ENCODE measurements at places on chromosomes 2 and 18.

DNA sequence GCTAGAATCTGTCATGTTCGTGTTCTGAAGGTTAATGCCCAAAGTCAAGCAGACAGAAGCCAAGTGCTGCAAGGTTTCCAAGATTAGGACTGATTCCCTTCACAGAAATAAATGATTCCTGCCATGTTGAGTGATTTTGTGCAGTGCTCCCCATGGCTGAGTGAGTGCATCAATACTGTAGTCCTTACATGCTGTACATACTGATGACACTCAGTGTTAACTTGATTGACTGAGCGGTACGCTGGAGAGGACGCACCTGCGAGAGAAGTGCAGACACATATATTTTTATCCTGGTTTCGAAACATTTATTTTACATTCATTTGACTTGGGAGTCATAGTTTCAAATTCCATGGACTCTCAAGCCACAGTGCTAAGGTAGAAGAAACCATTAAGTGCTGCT is 92.0 kb downstream of the ASXL3 start:
- DNase-seq, result peak; percentile 33

DNA sequence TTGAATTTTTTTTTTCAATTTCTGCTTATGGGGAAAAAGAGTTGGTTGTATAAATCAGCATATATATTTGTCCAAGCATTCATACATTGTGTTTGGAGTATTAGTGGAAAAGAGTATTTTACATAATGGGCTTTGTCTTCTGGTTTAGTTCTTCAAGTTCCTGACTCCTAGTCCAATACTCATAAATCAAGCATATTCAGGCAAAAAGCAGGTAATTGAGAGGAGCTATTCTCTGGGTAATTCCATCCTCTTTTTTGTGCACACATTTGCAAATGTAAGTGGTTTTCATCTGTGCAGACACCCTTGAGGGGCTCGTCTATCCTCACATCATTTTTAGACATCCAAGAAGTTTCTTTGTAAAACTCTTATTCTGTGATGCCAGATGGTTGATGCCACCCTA is 337.2 kb downstream of the ARHGAP15 start:
- DNase-seq, result no peak

- no peak for DNase-seq
These were observed 98.0 kb downstream of the KCTD18 start for GRCh38 chr2:200411831-200412230.

GRCh38 chr2:130354139-130354428 is 1.8 kb upstream of the PTPN18 start:
- no peak for DNase-seq

- DNase-seq, result no peak
These were observed 45.3 kb upstream of the TANC1 start for GRCh38 chr2:158923180-158923594.

DNA sequence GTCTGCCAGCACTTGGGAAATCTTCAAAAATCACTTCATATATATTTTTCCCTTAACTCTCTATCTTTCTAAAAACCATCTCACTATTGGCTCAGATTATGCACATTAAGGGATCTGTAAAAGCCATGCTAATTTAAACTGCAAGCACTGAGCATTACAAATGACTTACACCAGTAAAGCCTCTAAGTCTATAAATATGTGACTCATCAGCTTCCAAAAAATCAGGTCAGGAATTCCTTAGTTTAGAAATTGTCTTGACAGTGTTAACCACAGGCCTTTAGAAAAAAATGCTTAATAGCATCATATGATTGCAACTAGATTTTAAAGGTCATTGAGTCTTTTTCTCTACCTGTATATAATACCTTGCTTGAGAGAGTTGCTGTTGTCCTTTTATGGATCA is 1113.6 kb upstream of the PIK3C3 start:
- no peak for DNase-seq

DNA sequence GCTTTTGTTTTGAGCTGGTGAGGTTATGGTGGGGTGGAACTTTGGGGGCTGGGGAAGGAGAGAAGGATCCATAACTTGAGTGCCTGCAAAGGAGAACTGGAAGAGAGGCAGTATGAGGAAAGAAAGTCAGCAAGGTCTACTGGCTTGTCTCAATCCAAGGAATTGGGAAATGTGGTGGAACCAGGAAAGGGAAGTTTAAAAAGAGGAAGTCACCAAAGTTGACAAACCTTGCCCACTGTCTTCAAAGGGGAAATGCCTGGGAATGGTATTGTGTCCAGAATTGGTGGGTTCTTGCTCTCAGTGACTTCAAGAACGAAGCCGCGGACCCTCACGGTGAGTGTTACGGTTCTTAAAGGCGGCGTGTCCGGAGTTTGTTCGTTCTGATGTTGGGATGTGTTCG is 304.1 kb upstream of the FAM98A start:
- DNase-seq, result no peak

- no peak for DNase-seq
These were observed 505.4 kb upstream of the MYT1L start for GRCh38 chr2:2836343-2837070.

DNA sequence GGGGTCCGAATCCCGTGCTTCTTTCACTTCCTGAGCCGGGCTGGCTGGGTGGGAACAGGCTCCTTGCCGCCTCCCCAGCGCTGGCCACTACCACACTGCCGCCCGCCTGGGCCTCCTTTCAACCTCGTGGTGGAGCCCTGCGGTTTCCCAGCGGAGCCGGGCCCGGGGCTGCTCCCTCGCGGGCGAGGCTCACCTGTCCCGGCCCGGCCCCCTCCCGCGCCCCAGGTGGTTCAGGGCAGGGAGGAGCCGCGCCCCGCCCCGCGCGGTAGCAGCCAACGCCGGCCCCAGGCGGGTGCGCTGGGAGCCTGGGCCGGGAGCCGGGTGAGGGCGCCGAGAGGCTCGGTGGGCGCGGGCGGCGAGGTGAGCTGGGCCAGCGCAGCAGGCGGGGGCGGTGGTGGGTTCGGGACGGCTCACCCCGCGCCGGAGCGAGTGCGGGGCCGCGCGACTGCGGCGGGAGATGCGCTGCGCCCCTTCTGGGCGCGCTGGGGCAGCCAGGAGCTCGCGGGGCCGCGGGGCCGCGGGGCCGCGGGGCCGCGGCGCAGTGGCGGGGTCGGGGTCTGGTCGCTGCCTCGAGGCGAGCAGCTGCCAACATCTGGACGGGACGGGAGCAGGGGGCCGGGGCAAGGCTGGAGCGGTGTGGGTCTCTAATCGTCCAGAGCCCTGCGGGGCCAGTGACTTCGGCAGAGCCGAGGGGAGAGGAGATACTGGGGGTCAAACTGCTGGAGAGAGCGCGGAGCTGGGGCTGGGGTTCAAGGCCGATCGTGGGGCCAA is at the start of gene LYPD6B:
TSS of gene LYPD6B (plus strand) at position 258 of the 771 bp plus-strand sequence. CDS start 92,250 bp downstream, outside the sequence.
- no peak for DNase-seq

DNA sequence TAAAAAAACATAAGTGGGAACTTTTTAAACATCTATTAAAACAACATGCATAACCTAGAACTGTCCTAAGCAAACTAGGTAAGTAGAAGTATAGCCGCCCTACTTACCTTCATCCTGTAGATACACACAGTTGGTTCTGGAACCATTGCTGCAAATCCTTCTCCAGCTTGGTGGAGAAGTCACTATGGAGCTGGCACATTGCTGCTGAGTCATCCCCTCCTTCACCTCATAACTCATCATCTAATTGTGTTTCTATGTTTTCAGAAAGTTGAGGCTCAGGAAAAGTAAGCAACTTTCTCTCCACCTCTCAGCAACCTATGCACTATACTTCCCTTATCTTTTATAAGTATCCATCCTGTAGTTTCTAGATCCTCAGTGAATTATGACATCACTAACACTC is 269.8 kb upstream of the MMADHC start:
- DNase-seq, result no peak

DNA sequence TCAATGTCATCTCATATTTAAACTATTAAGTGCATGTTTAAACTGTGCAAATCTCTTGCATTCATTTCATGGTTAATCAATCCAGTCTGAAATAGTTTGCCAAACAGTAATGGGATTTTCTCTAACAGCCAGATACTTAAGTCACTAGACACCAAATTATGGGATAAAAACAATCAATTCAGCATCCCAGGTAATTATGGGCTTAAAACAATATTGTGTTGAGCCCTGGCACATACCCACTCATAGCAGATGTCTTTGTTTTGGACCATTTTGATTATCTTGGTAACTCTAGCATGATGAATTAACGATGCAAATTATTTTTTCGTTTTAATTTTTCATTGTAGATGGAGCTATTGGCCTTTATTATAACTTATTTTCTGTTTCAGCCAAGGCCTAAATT is 118.5 kb upstream of the CD302 start:
- no peak for DNase-seq

DNA sequence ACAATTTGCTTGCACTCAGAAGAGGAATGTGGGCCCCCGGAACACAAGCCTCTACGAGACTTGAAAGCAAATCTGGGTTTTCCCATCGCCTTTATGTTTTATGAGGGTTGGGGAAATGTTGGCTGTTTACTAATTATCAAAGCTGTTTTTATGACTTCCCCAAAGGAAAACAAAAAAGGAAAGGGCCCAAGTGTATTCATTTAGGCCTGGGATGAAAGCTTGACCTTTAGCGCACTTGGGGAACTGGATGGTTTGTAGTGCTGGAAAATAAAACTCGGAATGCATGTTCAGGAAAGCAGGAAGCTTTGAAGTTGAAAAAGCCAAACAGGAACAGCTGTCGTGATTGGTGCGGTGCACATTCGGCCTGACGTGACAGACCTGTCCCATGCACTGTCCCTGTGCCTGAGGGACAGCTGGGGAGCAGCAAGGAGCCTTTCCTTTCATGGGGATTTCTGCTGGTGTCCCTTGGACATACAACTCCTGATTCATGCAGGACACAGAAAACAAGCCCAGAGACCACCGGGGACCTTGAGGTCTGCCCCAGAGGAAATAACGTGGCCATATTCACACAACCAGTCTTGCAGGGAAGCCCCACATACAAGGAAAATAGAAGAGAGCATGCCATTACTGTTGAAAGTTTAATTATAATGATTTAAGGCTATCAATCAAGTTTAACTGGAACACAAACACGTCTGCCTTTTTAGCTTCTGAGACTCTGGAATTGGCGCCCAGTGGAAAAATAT is 169.7 kb upstream of the APCDD1 start:
- DNase-seq, result peak; percentile 10

- no peak for DNase-seq
These were observed 48.6 kb downstream of the EML6 start for GRCh38 chr2:54772110-54772509.

DNA sequence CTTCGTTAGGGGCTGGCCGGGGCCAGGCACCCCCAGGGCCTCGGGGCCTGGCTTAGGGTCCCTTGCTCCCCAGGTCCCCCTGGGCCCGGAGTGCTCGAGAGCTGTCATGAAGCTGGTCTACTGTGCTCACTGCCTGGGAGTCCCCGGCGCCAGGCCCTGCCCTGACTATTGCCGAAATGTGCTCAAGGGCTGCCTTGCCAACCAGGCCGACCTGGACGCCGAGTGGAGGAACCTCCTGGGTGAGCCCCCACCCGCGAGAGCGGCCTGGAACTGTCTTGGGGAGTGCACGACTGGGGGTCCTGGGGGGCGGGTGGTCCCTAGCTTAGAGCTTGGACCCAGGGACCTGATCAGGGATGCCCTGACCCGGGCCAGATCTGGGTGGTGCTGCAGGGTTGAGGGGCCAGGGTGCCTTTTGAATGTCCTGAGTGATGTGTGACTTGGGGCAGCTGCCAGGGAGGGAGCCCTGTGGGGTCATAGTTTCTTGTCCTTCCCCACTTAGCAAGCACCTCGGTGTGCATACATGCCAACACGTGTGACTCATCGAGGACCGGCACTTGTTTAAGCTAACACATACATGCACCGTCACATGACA is 27.9 kb downstream of the GPC1 start:
- DNase-seq, result no peak

- no peak for DNase-seq
These were observed 296.2 kb upstream of the SMIM21 start for GRCh38 chr18:75723521-75724340.

- DNase-seq, result no peak
These were observed 171.2 kb downstream of the ANTXR1 start for GRCh38 chr2:69184224-69184623.

DNA sequence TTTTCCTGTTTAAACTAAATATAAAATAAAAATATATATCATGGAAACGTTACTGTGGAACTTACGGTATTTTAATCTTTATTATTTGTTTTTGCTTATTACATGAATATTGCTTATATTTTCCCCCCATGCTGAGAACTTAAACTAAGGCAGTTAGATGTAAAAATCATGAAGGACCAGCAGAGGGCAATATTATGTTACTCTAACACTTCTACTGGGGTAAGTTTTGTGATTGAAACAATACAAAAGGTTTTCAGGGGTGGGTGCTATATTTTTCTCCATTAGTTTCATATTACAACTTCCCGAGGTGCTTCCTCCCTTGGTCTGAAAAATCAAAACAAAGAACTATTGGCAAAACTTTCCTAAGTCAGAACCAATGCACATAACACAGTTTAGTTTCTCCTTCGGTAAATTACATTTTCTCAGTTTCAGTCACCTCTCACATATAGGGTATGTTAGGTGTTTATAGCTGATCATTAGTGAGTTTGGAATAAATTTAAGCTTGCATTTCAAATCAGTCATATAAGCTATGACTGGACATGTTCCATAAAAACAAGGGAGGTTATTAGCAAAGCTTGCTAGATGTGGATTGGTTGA is 54.8 kb downstream of the ZNF407 start:
- DNase-seq, result peak; percentile 41

DNA sequence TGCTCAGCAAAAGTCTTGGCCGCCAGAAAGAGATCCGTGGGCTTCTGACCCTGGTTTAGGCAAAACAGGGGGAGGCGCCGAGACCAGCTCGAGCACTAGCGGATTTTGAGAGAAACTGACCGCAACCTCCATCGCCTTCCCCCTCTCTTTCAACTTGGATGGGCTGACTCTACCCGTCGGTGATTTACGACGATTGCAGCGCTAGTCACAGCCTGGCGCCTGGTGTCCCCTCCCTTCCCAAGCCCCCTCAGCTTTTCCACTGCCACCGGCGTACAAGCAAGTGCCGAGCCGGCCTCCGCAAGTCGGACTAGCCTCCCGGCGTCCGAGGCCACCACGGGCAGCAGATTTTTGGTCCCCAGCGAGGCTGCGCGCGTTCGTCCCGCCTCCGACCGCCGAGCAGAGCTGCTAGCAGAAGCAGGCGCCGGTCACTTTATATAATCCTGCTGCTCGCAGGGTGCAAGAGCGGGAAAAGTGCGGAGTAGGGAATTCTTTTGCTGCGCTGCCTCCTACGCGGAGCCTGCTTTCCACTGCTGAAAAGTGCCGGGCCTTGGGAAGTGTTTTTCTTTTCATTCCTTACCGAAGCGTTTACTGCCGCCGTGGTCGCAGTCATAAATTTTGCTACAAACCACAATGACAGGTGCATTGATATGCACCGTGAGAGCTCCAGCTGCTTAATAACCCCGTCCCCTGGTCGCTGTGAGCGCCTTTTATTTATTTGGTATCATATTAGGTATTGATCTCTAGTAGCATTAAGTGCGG is 7.7 kb downstream of the HOXD3 start:
- no peak for DNase-seq

- DNase-seq, result no peak
These were observed 48.2 kb downstream of the ATP9B start for GRCh38 chr18:79117385-79117784.

- DNase-seq, result no peak
These were observed 107.3 kb downstream of the DTNB start for GRCh38 chr2:25566094-25566493.

- DNase-seq, result no peak
These were observed 6.0 kb upstream of the RAB6D start for GRCh38 chr2:131369954-131370353.

All from NCI-H2227 treated with DMSO at 0.1 percent for 48 hours (cell line).